Fibroblast of skin of abdomen (primary cell): ENCODE measurements at places on chromosomes 7 and 10.

- no peak for DNase-seq
These were observed 148.3 kb downstream of the ARID5B start for GRCh38 chr10:62049624-62050345.

DNA sequence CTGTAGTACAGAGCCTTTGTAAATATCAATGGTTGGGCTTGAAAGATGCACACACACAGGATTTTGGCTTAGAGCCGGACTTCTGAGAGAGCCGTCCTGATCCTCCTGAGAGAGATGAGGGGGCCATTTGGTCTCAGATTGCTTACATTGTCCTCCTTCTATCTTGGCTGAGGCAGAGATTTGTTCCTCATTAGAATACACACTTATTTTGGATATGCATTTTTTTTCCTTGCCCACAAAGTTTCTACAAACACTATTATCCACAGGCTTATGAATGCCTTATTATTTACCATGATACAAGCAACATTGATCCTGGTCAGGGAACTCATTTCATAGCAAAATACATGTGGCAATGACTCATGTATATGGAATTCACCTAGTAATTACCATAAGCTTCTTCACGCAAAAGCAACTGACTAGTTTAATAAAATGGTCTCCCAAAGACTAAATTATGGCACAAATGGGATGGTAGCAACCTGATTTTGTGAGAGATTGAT lies 175.3 kb downstream of the MDFIC start:
- peak; percentile 82 for DNase-seq

- peak; percentile 64 for DNase-seq
These were observed 41.5 kb downstream of the MYOF start for GRCh38 chr10:93440591-93441091.

- DNase-seq = no peak
These were observed 31.4 kb upstream of the AQP1 start for GRCh38 chr7:30880125-30880720.

GRCh38 chr10:2118201-2118600 lies 380.9 kb upstream of the ADARB2 start:
- no peak for DNase-seq

- DNase-seq = no peak
These were observed 414.9 kb downstream of the GLRX3 start for GRCh38 chr10:130550952-130551674.

DNA sequence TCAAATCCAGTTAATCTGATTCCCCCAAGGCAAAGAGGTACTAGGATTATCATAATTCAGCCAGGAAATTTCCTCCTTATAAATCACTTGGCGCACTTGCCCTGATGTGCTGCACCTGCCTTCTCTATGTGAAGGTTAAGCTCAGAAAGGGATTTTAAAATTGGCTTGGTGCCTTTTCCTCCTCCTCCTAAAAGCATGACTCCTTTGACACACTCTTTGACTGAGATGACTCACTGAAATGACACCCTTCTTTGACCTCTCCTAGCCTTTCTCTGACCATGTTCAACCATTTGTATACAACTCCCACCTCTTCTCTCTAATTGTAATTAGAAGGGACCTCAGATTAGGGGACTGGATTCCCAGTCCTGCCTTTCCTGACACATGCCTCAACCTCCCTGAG lies 46.5 kb downstream of the ABLIM1 start:
- no peak for DNase-seq

- no peak for DNase-seq
These were observed 79.3 kb upstream of the ZNF32 start for GRCh38 chr10:43727935-43728334.

DNA sequence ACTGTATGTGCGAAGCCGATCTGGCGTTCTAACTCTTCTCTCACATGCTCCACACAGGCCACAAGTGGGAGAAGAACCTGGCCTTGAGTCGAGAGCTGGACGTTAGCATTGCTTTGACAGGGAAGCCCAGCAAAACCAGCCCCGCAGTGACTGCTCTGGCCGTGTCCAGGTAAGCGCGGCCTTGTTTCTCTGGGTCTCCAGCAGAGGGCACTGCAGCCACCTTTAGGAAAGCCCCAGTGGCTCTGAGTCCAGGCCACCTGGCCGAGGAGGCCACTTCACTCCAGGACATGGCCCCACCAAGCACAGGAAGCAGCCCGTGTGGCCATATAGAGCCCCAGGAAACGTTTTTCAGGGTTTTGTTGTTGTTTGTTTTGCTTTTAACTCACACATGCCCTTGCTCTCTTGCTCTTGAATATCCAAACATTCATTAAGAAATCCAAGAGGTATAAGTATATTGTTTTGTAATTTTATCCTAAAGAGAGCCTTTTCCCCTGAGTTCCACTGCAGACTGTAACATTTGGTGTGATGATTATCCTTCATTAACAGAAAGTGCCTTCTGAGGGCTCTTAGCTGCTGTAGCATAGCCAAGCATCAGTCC lies 41.8 kb upstream of the LRRC18 start:
- DNase-seq = peak; percentile 30

DNA sequence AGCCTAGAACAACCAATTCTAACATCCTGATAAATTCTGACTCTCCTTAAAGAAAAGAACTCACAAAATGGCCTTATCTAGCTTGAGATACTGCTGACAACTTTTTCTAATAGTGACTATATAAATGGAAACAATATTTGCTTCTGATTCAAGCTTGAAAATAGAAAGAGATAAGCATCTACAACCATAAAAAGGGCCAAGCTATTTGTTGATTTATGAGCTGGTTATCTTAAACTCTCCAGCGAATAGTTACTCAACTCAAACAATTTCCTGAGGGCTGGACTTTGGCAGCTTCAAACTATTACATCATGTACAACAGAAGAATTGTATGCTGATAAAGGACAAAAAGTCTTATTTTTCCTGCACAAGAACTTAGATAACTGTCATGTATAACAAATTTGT lies 4.6 kb downstream of the USP54 start:
- peak; percentile 82 for DNase-seq

DNA sequence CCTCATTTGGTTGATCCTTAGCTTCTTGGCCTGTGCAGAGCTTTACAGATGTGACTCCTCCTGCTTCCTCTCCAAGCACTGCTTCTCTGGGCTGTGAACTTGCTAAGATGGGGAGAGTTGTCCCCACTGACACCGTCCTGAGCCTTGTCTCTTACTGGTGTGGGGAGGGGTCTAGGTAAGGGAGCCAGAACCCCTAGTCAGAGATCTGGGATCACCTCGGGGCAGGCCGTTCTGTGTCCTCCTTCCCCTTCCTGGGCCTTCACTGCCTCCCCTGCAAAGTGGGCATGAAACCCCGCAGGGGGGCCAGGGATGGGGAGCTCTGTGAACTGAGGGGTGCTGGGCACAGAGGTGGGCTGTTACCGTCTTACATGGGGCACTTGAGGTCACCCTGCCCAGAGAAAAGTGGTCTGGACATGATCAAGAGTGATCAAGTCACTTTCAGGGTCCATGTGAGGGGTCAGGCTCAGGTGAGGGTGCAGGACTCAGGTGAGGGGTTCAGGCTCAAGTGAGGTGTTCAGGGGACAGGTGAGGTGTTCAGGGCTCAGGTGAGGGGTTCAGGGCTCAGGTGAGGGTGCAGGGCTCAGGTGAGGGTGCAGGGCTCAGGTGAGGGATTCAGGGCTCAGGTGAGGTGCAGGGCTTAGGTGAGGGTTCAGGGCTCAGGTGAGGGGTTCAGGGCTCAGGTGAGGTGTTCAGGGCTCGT lies 86.2 kb downstream of the ADCY1 start:
- no peak for DNase-seq

DNA sequence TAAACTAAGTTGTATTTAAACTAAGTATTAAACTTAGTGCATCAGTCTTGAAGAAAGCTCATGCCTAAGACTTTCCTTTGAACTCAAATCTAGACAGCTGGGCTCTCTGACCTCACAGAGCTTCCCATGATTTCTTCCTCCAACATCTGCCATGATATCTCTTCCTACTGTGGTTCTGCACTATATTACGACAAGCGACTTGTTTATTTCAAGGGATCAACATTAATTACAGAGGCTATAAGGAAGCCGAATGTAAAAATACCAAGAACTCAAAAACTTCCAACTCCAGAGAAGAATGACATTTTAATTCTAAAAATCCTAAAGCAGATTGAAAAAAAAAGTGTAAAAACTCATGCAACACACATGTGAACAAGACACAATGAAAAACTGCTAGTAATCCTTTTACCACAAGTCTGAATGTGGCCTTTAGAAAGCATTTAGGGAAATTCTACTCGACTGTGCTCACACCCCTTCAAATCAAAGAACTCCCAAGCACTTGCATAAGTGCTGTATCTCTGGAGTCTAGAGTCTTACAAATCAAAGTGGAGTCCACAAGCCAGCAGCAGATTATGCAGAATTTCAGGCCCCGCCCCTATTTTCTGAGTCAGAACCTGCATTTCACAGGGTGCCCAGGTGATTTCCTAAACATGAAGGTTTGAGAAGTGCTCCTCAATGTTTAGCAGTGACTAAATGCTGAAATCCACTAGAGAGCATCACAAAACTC lies 22.7 kb upstream of the WASHC2A start:
- peak; percentile 47 for DNase-seq

- DNase-seq = no peak
These were observed 204.4 kb downstream of the DIP2C start for GRCh38 chr10:484925-485661.

DNA sequence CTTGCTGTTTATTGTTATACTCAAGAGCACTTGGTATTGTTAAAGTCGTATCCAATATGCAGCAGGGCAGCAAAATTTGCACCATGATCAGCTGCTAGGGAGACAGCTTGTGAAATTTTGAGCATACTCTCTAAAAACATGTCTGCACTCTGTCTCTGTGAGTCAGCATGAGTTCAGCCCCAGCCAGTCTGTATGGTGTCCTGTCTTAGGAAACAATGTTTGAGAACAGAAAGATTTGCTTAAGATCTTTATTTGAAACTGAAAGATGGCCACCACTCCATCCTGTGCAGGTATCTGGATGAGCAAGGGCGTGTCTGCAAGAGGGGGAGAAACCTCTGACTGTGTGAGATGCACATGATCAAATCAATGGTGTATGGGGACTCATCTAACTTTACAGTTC lies 97.1 kb downstream of the GNAI1 start:
- DNase-seq = peak; percentile 54

GRCh38 chr10:113493195-113493594 lies 59.7 kb upstream of the HABP2 start:
- DNase-seq = peak; percentile 54

DNA sequence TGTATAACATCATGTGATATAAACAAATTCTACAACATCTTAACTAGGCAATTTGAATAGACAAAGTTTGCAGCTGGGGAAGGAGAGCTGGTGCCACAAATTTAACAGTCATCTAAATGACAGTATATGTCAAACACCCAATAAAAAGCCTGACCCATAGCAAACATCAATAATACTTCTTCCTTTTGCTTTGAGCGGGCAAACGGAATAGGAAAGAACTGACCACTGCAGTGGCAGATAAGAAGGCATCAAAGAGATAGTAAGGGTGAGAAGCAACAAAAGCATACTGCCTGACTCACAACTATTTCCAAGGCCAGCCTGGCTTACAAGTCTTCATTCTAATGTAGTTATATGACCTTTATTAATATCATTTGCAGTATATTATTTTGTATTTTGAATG lies 99.9 kb downstream of the LRRN3 start:
- DNase-seq = no peak

- DNase-seq = no peak
These were observed 285.7 kb downstream of the FGFR2 start for GRCh38 chr10:121312587-121312986.

GRCh38 chr7:112079673-112080072 lies 126.5 kb downstream of the DOCK4 start:
- DNase-seq = no peak

DNA sequence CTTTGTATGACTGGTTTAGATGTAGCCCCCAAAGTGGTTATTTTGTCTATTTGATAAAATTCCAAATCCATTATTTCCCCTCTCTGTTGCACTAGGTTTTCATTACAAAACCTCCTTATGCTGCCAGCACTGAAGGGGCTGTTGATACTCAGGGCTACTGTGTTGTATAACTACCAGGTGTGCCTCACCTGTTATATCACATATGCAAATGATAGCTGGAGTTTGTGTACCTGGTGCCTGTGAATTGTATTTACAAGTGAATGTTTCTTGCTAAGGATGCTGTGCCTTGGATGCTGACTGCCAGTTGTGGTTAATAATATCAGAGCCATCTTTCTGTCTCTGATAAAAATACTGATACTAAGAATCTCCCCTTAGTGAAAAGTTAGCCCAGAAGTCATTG lies 84.8 kb upstream of the CCDC6 start:
- DNase-seq = no peak

GRCh38 chr10:99395750-99396445 lies 34.5 kb downstream of the GOT1 start:
- peak; percentile 91 for DNase-seq

DNA sequence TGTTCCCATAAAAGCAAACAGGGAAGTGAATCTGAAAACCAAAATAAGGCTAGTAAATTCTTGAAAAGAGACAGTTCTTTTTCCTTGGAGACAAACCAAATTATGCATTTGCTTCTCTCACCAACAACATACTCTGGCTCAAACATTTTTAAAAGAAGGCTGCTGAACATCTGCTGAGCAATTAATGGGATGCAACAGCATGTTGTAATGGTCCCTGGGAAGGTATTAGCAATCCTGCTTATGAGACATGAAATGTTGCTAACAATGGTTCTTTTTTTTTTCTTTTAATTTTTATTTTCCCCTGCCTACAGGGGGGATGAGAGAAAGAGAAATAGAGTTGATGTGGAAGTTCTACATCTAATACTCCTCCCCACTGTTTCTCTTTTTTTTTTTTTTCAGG lies 572.1 kb downstream of the SORCS1 start:
- DNase-seq = no peak

DNA sequence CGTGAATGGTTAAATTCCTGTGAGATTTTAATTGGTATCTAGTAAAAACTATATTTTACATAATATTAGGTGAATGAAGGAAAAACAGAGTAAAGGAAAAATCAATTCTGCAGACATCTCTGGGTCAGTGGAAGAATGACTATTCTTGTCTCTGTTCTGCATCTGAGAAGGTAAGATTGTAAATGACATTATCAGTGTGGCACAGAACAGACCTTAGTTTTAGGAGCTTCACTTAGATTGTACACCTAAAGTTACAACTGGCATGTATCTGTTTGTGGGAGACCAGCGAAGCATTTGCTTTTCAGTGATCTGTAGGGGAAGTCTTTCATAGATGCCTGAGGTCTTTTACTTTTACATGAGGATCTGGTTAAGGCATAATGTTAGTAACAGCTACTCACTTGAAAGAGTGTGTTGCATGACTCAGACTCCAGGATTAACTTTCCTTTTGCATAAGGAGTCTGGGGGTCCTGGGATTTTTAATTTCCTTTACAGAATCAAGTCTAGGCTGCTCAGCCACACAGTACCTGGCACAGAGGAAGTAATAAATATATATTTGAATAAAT lies 56.2 kb downstream of the JMJD1C start:
- peak; percentile 81 for DNase-seq

DNA sequence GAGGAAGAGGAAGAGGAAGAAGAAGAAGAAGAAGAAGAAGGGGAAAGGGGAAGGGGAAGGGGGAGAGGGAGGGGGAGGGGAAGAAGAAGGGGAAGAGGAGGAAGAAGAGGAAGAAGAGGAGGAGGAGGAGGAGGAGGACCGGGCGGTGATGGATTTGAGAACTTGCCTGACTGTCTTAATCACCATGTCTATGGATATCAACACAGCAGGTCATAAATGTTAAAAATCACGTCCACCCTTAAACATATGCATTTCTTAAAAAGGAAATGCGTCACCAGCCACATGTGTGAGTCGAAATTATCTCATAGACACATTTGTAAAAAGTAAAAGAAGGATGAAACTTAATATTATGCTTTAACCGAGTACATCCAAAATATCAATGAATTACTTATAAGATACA lies 42.1 kb upstream of the INSIG1 start:
- DNase-seq = peak; percentile 30
